ENCODE measurements at places on chromosomes 1 and 21.

- DNase-seq: no peak
Measured at GRCh38 chr1:165312591-165312990, 43.9 kb downstream of the LMX1A start.

- DNase-seq: no peak
Measured at GRCh38 chr21:43842742-43843141, 22.3 kb upstream of the AGPAT3 start.

DNA sequence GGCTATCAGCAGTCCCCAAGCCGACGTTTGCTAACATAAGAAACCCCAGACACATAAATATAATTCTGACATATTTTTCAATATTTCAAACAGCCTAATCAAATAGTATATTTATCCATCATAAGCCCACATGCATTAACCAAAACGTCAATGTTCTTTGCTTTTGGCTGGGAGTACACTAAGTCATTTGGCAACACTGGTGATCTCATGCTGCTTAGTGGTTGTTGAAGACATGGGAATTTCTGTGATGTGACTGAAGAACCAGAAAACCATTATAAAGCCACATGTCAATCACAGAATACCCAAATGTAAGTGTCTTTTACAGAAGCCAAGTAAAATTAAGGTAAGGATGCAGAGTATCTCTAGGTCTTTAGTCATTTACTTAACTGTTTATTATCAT lies 57.6 kb downstream of the PLPPR5 start:
- no peak for DNase-seq

DNA sequence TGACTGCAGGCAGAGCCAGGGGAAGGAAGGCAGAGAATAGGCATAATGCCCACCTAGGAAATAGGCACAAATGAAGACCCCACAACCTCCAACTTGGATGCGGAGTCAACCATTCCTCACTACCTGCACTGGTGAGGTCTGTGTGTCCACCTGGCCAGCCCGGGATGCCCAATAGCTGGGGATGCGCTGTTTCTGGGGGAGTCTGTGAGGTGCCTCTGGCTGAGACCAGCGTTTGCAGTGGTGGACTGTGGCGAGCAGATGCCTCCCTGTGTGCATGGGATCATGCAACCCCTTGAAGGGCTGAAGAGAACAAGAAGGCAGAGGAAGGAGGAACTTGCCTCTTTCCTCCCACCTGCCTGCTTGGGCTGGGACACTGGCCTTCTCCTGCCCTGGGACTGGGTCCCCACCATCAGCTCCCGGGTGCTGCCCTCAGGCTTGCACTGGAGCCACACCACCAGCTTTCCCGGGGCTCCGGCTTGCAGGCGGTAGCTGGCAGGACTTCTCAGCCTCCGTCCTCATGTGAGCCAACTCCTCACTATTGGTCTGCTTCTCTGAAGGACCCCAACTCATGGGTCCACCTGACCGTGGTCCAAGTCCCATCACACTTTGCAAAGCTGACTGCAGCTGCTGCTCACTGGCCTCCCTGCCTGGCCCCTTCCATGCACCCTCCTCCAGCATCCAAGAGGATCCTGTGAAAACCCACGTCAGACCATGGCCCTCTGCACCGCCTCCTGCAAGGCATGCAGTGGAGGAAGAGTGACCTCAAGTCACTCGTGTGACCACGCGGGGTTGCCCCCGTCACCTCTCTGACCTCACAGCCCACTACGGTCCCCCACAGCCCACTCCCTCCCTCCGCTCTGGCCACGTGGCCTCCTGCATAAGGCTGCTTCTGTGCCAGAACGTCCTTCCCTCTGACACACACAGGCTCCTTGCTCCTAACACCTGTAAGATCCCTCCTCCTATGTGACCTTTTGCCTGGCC lies 2.7 kb upstream of the PDE9A start:
- DNase-seq: no peak

DNA sequence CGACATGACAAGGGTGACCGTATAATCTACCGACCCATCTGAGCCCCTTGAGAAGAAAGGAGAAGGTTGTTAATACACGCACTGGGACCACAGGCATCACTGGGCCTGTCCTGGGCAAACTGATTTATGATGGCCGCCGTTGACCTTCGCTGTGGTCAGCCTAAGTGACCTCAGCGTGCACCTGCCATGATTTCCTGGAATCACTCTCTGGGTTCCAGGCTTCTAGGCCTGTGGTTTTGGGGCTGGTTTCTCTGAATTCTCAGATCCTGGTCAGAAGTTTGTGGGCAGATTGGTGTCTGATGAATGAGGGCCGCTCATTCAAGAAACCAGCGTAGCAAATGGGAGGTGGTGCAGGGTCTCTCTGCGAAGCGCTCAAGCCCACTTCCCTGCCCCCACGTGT lies 64.0 kb downstream of the SIK1 start:
- DNase-seq: no peak

DNA sequence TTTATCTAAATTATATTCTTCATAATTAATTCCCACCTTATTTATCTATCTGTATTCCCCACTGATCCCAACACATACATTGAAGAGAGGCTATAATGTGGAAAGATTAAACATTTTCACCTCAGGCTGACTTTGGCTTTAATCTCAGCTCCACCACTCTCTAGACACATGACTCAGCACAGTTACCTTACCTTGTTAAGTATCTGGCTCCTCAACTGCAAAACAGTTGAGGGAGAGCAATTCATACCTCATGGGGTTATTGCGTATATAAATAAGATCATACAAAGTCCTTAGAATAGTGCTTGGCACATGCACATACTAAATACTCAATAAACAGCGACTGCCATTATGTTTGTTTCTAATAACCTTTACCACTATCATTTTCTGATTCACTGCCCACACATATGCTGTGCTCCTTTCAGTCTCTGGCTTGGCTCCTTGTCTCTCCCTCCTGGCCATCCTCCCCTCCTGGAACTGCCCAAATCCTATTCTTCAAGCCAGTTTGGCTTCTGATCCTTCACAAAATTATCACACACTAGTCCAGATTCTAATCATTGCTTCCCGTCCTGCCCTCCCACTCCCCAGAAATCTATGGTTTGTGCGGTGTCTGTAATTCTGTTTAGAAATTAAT lies 50.1 kb downstream of the BCL9 start:
- DNase-seq: no peak

GRCh38 chr1:109527098-109527811 lies 12.4 kb upstream of the GPR61 start:
- no peak for DNase-seq
